ENCODE measurements at places on chromosomes 4 and X. TPM values are rescaled to one million over a fixed set of nuclear protein-coding genes. Genes with fewer than 3 reads are reported as not detected.

GRCh38 chr4:23768541-23768940 lies 121.3 kb downstream of the PPARGC1A start:
- DNase-seq: peak; percentile 25

GRCh38 chr4:189917161-189917891 lies 23.3 kb upstream of the FRG1 start:
- no peak for DNase-seq

DNA sequence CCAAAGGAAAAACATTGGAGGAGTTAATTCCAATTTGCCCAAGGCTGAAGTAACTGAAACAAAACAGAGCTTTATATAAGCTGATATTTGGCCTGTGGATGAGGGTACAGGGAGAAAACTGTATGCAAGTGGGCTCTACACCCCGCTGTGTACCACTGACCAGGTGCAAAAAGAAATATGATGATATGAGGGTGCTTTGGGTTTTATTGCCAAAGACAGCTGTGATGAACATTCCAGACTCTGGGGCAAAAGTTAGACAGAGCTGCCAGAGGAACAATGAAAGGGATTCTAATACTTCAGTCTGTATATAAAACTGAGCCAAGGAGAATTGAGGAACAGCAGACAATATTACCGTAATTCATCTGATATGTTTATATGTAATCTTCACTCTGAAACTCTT lies 117.4 kb downstream of the MID1 start:
- no peak for DNase-seq

DNA sequence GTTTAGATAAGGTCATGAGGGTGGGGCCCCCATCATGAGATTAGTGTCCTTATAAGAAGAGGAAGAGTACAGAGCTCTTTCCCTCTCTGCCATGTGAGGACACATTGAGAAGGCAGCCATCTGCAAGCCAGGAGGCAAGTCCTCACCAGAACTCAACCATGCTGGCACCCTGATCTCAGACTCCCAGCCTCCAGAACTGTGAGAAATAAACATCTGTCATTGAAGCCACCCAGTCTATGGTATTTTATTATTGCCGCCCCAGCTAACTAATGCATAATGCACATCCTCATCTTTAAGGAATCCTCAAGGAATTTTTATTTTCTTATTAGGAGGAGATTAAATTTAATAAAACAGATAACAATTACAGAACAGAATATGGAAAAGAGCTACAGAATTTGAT lies 16.7 kb upstream of the EXOSC9 start:
- no peak for DNase-seq

DNA sequence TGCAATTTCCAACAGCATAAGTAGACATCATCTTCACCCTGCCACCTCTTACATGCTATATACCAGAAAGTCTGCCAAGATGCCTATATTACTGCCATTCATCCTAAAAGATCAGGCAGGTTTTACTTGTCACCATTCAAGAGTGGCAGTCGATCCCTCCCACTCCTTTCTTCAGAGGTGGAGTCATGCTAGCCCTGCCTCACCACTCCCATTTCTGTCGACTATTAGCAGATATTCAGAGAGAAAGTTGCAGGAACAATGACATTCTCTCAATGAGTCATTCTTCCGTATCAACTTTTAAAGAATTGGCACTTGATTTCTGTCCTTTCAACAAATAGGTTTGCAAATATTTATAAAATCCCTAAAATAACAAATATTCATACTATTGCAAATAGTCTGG lies 1060.1 kb downstream of the ADGRL3 start:
- DNase-seq: no peak

GRCh38 chr4:54423066-54423465 lies 194.0 kb downstream of the PDGFRA start:
- peak; percentile 89 for DNase-seq

DNA sequence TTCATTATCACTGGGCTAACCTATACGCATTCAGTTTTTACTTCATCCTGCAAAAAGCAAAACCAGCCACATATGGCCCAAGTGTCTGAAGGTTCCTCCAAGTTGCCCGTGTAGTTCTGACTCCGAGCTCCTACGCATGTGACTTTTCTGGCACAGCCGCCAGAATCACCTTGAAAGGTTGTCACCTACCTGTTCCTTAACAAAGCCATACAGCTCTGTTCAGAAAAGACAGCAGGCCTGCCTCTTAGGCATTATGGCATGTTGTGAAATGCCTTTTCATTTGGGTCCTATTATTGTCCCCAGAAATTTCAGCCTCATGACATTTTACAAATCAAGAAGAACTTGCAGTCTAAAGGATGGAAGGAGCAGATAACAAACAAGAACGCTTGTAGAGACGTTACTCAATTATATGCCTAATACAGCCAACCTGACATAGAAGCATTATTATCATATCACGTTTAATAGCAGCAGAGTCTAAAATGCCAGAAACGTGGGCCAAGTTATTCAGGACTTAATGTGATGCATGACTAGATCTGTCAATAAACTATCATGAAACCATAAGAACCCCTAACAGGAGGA lies 118.5 kb downstream of the RBM47 start:
- no peak for DNase-seq

The COX7B gene
- 476 TPM for total RNA-seq

The RIPPLY1 gene
- not detected for total RNA-seq

The OPN1MW3 gene
- total RNA-seq: not detected
